Activated naive CD8-positive, alpha-beta T cell treated with anti-CD3 and anti-CD28 coated beads, Interleukin-2, amount 10 ng/mL, durations not matched to agents 7 days and 5 days (primary cell): ENCODE measurements at places on chromosomes 11 and 22. TPM values are rescaled to one million over a fixed set of nuclear protein-coding genes. Genes with fewer than 3 reads are reported as not detected.

CAPN5 gene
- total RNA-seq = 2.8 TPM

PRR33 gene
- total RNA-seq = not detected

EPS8L2 gene
- 19.0 TPM for total RNA-seq

PATE4 gene
- total RNA-seq = not detected

POU2AF3 gene
- not detected for total RNA-seq

DNA sequence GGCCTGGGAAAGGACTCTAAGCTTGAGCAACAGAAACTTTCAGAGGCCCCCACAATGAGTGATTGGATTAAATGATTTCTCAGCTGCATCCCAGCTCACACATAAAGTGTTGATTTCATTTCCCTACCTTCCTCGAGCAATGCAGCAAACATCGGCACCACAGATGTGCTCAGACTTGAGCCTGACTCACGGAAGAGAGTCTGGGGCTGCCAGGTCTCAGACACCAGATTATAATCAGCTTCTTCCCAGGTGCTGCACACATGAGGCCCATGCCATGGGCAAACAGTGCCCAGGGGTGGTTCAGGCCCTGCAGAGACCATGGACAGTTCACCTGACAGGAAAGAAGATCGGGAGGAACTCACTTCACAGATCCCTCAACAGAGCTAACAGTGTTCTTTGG lies 226.6 kb upstream of the TENM4 start:
- no peak overlapping the region for H3K27ac ChIP-seq
- no peaks in the 10 kb centered on the region for H3K27me3 ChIP-seq
- no peak for DNase-seq
- no peaks in the 10 kb centered on the region for H3K4me1 ChIP-seq
- no peak overlapping the region for H3K4me3 ChIP-seq

DNA sequence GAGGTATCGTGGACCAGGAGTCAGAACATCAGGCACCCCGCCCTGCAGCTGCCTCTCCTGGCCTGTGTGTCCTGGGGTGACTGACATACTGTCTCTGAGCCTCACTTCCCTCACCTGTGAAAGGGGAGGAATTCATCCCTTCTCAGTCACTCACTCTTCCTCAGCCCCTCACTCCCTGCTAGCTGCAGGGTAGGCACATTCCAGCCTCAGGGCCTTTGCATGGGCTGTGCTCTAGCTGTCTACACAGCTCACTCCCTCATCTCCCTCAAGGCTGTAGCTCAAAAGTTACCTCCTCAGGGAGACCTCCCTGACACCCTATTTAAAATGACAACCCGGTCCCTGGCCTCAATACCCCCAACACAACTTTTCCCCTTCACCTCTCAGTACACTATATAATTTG lies 2.5 kb downstream of the TP53I11 start:
- no peak overlapping the region for H3K27ac ChIP-seq
- H3K4me1 ChIP-seq = peaks cover 2% of the 10 kb centered on the region
- no peak for DNase-seq
- H3K36me3 ChIP-seq = no peaks in the 10 kb centered on the region

DNA sequence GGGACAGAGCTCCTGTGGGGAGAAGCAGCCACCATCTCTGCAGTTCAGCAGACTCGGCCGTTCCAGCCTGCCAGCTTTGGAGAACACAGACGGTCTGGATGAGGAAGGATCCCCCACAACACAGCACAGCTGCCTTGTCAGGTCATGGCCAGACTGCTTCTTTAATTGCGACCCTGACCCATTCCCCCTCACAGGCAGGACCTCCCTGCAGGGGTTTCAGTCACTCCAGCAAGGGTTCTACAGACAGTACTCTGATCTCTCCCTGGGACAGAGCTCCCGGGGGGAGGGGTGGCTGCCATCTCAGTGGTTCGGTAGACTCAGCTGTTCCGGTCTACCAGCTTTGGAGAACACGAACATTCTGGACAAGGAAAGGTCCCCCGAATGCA lies 173.5 kb downstream of the TTC28 start:
- no peak for DNase-seq
- no peak overlapping the region for H3K27ac ChIP-seq
- no peaks in the 10 kb centered on the region for H3K36me3 ChIP-seq
- H3K4me1 ChIP-seq = no peaks in the 10 kb centered on the region

GRCh38 chr11:70872955-70873735 lies 379.2 kb downstream of the SHANK2 start:
- H3K27ac ChIP-seq = no peak overlapping the region
- H3K36me3 ChIP-seq = no peaks in the 10 kb centered on the region
- no peaks in the 10 kb centered on the region for H3K4me1 ChIP-seq

GRCh38 chr11:64028398-64029115 lies 7.2 kb upstream of the FLRT1 start:
- H3K27ac ChIP-seq = no peak overlapping the region
- no peak for DNase-seq
- peaks cover 2% of the 10 kb centered on the region for H3K4me1 ChIP-seq
- H3K27me3 ChIP-seq = peaks cover 8% of the 10 kb centered on the region

- no peak overlapping the region for H3K4me3 ChIP-seq
- no peak overlapping the region for H3K27ac ChIP-seq
- H3K4me1 ChIP-seq = peaks cover 2% of the 10 kb centered on the region
- H3K27me3 ChIP-seq = no peaks in the 10 kb centered on the region
- no peak for DNase-seq
- H3K36me3 ChIP-seq = no peaks in the 10 kb centered on the region
Observed at GRCh38 chr11:6646071-6646470, 9.5 kb downstream of the DCHS1 start.

DNA sequence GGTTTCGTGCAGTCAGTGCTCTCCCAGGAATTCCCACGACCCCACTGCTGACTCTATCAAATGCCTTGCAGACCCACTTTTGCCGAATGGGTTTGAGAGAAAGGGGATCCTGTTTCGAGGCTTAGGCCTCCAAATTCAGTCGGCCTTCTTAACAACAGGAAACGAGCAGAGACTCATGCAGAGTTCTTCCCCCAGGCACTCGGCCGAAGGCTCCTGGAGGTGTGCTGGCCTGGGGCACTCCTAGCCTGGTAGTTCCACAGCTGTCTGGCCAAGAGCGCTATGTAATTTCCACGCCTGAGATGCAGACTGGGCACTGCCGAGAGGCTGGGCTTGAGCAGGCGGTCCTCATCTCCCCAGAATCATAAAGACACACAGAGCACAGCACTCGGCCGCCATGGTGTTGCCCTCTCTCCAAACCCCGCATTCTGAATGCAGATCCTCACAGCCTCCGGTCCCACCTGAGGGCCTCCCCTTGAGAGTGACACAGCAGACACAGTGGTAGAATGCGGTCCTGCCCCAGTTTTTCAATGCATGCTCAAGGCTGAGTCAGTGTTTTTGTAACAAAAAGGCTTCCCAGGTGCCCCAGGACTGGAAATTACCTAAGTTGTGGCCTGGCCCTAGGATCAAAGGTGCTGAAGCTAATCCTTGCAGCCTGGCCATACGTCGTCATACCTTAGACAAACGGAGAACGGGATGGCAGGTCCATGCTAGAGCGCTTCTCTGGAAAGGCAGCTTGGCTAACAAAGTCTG lies 30.2 kb upstream of the BID start:
- H3K27me3 ChIP-seq = no peaks in the 10 kb centered on the region
- H3K4me1 ChIP-seq = peaks cover 1% of the 10 kb centered on the region
- no peak overlapping the region for H3K27ac ChIP-seq
- no peak overlapping the region for H3K4me3 ChIP-seq

DNA sequence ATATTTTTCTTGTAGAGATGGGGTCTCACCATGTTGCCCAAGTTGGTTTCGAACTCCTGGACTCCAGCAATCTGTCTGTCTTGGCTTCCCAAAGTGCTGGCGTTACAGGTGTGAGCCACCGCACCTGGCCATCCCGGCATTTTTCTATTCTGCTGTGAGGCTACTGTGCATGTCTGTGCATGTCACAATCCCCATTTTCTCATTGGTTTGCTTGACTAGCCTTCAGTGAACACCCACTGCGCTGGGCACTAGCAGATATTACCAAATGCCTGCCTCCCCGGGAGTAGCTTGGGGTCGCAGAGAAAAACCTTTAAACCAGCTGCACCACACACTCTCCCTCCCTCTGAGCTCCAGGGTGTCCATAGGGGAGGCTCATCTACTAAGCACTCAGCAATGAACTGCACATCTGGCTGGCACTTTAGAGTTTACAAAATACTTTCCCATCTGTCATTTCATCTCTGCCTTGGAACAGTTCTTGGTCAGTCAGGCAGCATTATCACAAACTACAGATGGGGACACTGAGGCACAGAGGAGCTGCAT lies 4.9 kb downstream of the CSNK1E start:
- no peaks in the 10 kb centered on the region for H3K27me3 ChIP-seq
- no peak overlapping the region for H3K4me3 ChIP-seq
- no peak for DNase-seq
- H3K36me3 ChIP-seq = peaks cover 1% of the 10 kb centered on the region
- peak overlapping the region; percentile 54 for H3K27ac ChIP-seq

DNA sequence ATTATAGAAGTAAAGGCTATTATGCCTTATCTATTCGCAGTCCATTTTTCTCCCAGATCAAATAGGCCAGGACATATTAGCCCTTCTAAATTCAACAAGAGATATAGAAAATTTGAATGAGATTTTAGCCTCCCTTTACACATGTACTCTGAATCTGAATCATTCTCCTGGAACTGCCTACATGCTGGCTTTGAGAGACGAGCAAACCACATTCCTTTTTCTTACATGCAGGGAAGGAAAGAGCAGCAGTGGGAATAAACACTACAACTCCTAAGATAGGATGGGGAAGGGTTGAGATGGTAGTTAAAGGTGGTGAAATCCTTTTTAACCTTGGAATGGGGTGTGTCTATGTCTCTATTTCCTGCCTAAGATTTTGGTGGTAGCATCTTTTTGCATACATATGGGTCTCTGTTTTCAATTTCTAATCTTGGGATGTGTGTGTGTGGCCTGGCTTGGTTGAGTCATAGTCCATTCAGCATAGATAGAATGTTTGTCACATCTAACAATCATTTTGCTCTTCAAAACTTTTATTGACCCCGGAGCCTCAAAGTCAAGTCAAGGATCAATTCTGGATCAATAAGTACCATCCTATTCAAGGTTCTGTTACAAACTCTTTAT lies 11.1 kb upstream of the OOSP2 start:
- no peak for DNase-seq
- H3K36me3 ChIP-seq = no peaks in the 10 kb centered on the region
- no peaks in the 10 kb centered on the region for H3K4me1 ChIP-seq
- H3K27ac ChIP-seq = no peak overlapping the region

GRCh38 chr11:20609727-20610707 lies 10.6 kb downstream of the SLC6A5 start:
- DNase-seq = peak; percentile 76
- peaks cover 6% of the 10 kb centered on the region for H3K4me1 ChIP-seq
- peak overlapping the region; percentile 73 for H3K4me3 ChIP-seq
- peaks cover 67% of the 10 kb centered on the region for H3K27me3 ChIP-seq
- H3K27ac ChIP-seq = no peak overlapping the region

GRCh38 chr22:45587638-45588505 lies 83.8 kb upstream of the ATXN10 start:
- H3K36me3 ChIP-seq = no peaks in the 10 kb centered on the region
- H3K27ac ChIP-seq = no peak overlapping the region

GRCh38 chr11:114256176-114256966 lies 39.8 kb upstream of the NNMT start:
- no peak overlapping the region for H3K27ac ChIP-seq
- no peak overlapping the region for H3K4me3 ChIP-seq

DNA sequence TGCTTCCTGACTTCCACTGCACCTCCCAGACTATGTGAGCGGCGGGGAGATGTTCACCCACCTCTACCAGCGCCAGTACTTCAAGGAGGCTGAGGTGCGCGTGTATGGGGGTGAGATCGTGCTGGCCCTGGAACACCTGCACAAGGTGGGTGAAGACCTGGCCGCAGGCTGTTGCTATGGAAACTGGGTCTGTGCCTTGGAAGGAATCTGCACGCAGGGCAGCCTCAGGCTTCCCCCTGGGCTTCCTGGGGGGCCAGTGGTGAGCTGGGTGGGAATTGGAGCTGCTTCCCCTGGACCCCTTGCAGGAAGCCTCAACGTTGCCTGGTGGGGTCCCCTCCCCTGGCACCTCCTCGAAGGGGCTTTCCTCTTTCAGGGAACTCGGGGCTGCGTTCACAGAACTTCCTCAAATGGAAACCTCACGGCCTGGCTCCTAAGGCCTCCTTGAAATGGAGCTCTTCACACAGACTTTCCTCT lies 1.5 kb downstream of the RPS6KA4 start:
- H3K27me3 ChIP-seq = no peaks in the 10 kb centered on the region
- H3K4me3 ChIP-seq = peak overlapping the region; percentile 92
- peaks cover 27% of the 10 kb centered on the region for H3K4me1 ChIP-seq
- H3K27ac ChIP-seq = no peak overlapping the region

DNA sequence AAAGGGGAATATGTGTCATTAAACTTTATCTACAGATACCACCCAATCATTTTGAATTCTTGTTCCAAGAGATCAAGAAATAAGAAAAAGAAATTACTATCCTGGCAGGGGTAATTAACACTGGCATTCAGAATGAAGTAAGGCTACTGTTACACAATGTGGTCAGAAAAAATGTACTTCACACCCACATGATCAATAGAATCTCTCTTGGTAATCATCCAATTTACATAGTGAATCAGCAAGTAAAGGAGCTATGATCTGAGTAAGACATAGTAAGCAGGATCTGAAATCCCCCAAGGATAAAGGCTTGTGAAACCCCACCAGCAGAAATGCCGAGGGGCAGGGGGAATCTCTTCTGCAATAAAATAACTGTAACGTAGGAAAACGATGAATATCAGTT lies 466.5 kb downstream of the FAM181B start:
- no peak overlapping the region for H3K4me3 ChIP-seq
- H3K27me3 ChIP-seq = no peaks in the 10 kb centered on the region
- no peaks in the 10 kb centered on the region for H3K4me1 ChIP-seq
- H3K36me3 ChIP-seq = no peaks in the 10 kb centered on the region
- H3K27ac ChIP-seq = no peak overlapping the region

GRCh38 chr22:28230671-28231070 lies 311.6 kb upstream of the PITPNB start:
- no peaks in the 10 kb centered on the region for H3K4me1 ChIP-seq
- peaks cover 10% of the 10 kb centered on the region for H3K27me3 ChIP-seq
- H3K36me3 ChIP-seq = no peaks in the 10 kb centered on the region
- no peak overlapping the region for H3K4me3 ChIP-seq
- H3K27ac ChIP-seq = no peak overlapping the region
- no peak for DNase-seq

DNA sequence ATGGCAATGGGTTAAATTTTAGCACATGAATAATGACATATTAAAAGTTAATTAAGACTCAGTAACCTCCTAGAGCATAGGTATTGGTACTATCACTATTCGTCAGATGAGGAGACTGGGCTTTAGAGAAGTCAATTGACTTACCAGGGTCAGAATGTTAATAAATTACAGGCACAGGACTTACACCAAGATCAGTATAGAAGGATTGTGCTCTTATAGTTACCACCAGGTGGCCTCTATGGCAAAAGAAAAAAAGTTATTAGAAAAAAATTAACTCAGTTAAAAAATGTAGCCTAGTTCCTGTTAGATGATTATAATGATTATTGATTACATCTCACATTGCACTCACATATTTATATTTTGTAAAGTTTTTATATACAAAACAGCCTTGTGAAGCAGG lies 1163.7 kb downstream of the FAM181B start:
- no peak for DNase-seq
- H3K4me3 ChIP-seq = no peak overlapping the region
- no peaks in the 10 kb centered on the region for H3K27me3 ChIP-seq
